Lung microvascular endothelial cell (primary cell): ENCODE measurements at places on chromosomes 6 and 20. TPM values are rescaled to one million over a fixed set of nuclear protein-coding genes. Genes with fewer than 3 reads are reported as not detected.

PTGIS gene
- 0.20 and 0.44 TPM in 2 replicates for total RNA-seq

TGM2 gene
- 273 and 343 TPM in 2 replicates for total RNA-seq

- no peak for DNase-seq
These were observed 51.4 kb downstream of the ERMARD start for GRCh38 chr6:169802790-169803189.

TXLNB gene
- total RNA-seq = 0.40 and 0.44 TPM in 2 replicates

RNF114 gene
- total RNA-seq = 25.9 and 37.3 TPM in 2 replicates

SEL1L2 gene
- not detected in 2 replicates for total RNA-seq

GPX5 gene
- total RNA-seq = not detected in 2 replicates

ARFGEF2 gene
- 36.0 and 51.6 TPM in 2 replicates for total RNA-seq

DNA sequence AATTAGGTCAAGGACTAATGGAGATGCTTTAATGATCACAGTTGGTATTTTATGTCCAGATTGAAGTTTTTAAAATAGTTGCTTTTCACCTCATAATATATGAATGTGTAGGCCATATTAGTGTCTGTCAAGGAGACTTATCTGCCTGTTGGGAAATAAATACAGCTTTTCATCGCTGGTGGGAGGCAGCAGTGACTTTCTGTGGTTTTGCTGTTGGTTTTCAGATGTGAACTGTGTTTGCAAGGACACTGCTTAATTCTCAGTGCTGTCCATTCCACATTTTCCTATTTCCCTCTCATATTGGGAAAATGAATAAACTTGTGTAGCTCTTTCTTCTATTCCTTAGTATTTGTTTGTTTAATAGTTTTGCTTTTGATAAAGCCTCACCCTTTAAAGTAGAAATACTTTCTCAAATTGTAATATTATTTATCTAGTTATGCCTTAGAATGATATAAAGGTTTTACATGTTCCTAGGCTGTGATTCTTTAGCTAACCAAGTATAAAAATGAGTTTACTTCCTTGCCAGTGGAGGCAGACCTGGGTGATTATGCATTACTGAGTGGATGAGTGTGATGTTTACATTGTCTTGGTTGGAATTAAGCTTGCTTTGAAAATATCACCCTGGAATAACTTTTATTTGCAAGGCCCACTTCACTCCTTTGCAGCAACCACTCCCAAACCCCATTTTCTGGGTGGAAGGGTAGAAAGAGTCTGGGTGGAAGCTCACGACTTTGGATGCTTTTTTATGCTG, 3.3 kb downstream of the PLCB4 start:
- DNase-seq = no peak

ZHX3 gene
- total RNA-seq = 5.9 and 6.5 TPM in 2 replicates

GRCh38 chr6:31681135-31681671, 336 bp upstream of the LY6G5C start:
- DNase-seq = no peak

GRCh38 chr20:60203451-60203850, 245.2 kb downstream of the CDH26 start:
- no peak for DNase-seq

DNA sequence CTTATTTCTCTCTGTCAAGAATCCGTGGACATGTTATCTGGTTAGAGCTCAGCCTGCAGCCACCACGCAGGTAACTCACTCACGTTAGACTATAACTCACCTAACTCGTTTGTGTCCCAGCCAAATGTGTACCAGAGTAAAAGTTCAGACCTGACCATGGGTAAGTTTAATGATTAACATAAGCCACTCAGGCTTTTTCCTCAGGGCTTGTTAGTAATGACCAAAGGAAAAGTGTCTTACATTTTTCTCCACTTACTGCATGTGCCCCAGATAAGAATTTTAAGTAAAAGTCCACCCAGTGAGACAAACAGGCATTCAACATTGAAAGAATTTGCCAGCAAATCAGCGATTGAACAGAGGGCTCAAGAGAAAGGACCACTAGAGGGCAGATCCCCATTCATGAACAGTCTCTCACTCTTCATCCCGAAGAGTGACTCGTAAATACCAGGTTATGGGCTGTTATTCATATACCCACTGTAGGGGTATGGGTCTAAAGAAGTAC, at the start of gene PKHD1:
PKHD1 (minus strand) TSS at position 116 of the 502 bp plus-strand sequence. CDS start 2,680 bp downstream, outside the sequence.
- peak; percentile 22 for DNase-seq

DNA sequence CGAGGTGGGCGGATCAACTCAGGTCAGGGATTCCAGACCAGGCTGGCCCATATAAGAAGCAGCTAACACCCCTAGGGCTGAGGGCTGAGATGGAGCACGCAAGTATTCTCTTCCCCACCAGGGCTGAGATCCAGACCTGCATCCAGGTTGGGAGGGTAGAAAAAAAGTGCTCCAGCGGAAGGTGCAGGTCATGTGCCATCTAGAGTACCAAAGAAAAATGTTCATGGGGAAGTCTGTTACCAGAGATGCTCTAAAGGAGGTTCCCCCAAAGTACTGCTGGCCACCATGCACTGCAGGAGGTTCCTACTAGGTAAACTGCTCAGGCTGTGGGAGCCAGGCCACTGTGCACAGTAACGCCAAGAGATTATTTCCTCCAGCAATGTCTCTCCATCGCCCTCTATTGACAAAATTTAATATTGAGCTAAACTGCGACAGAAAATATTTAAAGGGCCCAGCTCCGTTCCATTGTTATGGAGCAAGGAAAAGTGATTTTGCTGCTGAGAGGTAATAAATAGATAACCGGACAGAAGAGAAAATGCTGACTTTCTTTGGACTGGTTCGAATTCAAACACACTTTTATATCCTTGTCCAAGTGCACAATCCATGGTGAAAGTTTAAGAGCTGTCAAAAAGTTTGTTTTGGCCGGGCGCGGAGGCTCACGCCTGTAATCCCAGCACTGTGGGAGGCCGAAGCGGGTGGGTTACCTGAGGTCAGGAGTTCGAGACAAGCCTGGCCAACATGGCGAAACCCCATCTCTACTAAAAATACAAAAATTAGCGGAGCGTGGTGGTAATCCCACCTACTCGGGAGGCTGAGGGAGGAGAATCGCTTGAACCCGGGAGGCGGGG, 159.9 kb downstream of the OR2B2 start:
- peak; percentile 86 for DNase-seq

DNA sequence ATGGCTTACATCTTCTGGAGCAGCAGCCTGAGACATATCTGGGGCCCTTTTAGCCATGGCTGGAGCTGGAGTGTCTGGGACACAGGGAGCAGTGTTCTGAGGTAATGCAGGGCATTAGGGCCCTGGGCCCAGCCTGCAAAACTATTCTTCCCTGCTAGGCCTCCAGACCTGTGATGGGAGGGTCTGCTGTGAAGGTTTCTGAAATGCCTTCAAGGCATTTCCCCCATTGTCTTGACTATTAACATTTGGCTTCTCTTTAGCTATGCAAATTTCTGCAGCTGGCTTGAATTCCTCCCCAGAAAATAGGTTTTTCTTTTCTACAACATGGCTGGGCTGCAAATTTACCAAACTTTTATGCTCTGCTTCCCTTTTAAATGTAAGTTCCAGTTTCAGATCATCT, 61.5 kb downstream of the EDN1 start:
- DNase-seq = no peak

- no peak for DNase-seq
These were observed 141.2 kb downstream of the GRM4 start for GRCh38 chr6:34004706-34005105.

DNA sequence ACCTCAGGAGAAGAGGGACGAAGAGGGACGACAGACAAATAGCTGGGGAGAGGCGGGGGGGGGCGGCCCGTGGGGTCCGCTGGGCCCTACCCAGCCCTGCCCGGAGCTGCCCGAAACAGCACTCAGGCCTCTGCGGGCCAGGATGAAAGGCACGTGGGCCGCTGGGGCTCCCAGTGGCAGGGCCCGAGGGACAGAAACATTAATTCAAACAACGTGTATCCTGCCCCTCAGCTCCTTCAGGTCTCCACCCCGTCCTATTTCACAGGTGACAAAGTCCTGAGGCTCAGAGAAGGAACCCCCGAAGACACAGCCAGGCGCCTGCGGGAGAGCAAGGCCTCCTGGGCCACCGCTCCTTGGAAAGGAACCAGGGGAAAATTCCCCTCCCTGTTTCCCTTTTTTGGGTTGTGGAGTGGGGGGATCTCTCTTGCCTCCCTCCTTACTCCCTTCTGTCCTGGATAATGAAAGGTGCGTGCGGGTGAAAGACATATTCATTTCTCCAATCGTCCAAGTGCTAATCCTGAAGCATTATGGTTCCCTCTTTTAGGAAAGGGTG, 93.3 kb downstream of the RNASET2 start:
- DNase-seq = no peak

GRCh38 chr20:24868959-24869358, 80.1 kb upstream of the CST7 start:
- DNase-seq = no peak

GRCh38 chr20:44326391-44327159, 10.3 kb upstream of the R3HDML start:
- no peak for DNase-seq
